ENCODE measurements at places on chromosomes 1 and 21.
A peak's percentile ranks its signal among the peaks of the same experiment; 100 is the strongest.

DNA sequence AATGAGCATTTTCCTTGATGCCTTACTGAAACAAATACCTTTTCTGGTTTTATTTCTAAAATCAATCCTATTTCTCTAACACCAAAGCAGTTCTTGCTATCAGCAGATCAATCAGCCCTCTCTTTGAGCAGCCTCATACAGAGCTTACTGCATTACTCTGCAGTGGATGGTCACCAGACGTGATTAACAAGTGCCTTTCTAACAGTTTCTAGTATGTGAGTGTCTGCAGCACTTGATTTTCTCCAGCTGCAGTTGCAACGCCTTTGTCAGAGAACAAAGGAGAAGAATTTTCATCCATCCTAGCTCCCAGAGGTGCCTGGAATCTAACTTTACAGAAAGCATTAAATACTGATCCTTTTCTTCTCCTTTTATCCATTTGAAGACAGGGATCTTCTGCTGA is 177.3 kb upstream of the SGIP1 start:
- DNase-seq = no peak

DNA sequence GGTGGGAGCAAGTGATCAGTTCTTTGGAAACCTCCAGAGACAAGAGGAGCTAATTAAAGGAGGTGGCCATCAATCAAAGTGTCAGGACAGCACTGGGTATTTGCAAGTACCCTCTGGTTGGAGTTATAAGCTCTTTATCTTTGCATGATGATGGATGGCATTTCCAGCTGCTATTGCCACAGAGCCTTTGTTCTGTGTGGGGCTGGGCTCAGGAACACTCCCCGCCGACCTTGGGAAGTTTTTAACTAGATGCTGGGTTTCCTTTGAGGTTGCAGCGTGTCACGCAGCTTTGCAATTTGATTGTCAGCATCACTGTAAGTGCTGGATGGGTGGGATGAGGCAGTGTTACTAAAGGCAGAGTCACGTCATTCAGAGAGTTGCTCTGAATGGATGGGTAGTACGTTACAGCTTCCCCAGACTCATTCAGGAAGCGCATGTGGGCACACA is 68.9 kb downstream of the CNIH3 start:
- no peak for DNase-seq

DNA sequence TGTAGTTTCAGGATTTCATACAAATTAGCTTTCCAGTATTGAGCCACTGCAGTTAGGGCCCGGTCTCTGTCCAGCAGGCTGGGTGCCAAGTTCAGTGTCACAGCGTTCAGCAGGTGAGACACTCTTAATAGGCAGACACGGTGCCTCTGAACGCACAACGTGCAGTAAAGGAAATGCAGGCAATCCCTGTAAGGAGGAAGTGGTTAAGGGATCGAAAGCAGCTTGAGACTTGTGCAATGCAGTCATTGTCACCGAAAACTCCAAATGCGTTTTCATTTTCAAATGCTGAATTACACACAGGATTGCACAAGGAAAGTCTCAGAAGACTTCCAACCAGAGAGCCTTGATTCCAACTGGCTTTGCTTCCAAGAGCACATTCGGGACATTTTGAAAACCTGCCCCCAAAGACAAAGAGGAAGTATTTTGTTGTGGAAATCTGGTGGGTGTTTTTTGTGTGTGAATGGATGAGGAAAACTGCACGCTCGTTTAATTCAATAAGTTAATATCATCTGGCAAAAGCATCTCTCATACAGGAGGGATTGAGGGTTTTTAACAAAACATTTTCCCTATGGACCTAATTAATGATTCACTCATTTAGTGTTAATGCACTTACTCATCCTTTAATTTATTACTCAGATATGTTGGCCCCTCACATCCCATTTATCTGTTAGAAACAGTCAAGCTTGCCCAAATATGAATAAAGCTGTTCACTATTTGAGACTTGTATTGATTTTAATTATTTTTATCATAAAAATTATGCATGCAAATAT is 61.6 kb downstream of the PTGS2 start:
- no peak for DNase-seq

DNA sequence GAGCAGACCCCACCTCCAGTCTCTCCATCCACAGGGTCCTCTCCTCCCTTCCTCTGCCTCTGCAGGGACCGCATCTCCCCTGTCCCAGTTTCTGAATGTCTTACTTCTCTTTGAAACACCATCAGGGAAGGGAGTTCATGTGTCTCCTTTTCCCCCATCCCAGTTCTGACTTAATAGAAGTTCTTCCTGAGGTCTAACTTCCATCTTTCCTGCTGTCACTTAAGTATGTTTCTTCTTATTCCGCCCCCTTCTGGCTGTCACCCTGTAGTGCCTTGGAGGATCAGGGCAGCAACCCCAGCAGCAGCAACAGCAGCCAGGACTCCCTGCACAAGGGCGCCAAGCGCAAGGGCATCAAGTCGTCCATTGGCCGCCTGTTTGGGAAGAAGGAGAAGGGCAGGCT is 29.3 kb downstream of the MYOG start:
- no peak for DNase-seq

GRCh38 chr1:4595341-4596225 is 58.8 kb upstream of the AJAP1 start:
- DNase-seq = no peak

- DNase-seq = peak; percentile 21
Measured at GRCh38 chr1:204513117-204513716, 3.0 kb upstream of the MDM4 start.

DNA sequence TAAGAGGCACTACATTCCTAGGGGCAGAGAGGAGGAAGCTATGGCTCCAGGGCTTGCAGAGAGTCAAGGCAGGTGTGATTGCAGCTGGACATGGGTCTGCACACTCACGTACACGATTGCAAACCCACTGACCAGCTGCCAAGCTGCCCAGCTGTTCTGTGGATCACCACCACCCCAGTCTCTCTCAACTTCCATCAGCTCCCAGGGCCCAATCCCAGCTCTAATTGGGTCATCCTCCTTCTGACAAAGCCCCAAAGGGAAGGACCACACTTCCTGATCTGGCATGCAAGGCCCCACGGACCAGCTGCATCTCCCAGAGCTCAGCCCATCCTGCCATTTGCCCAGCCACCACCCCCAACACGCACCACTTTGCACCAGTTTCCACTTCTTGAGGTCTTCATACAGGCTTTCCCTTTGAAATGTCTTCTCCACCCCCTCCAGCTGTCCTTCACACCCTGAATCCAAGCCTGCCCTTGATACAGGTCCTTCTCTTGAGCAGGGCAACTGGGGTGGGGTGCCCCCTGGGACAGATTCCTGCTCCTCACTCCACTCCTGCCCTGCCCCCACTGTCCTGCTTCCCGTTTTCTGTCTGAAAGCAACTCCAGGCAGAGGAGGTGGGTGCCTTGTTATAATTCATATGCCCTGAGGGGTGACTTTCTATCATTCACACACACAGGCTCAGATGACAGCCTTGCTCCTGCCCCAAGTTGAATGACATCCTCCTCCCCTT is 179.4 kb upstream of the EDN2 start:
- DNase-seq = no peak

- no peak for DNase-seq
Measured at GRCh38 chr1:179742717-179743678, at the start of gene FAM163A. Gene FAM163A (plus strand): TSS chr1:179743291. CDS start chr1:179813098, 69,807 bp downstream.

DNA sequence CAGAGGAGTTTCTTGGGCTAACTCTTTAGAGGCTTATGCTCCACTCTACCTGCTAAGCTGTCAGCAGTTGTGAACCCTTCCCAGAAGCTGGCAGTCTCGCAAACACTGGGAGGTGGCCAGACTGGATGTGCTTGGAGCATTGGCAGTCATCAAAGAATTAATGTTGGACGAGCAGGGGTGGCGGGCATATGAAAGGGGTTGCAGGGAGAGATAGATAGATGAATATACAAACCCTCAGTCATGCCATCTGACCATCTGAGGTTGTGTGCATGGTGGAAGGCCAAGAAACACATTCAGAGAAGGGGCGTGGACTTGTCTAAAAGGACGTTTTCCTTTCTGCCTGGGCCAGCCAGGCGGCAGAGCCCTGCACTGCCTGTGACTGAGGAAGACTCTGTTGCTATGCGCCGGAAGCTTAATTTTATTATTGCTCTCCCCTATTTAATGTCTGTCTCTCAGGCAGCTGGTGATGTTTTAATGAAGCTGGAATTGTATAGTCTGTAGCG is 164.4 kb downstream of the PBX1 start:
- DNase-seq = no peak

DNA sequence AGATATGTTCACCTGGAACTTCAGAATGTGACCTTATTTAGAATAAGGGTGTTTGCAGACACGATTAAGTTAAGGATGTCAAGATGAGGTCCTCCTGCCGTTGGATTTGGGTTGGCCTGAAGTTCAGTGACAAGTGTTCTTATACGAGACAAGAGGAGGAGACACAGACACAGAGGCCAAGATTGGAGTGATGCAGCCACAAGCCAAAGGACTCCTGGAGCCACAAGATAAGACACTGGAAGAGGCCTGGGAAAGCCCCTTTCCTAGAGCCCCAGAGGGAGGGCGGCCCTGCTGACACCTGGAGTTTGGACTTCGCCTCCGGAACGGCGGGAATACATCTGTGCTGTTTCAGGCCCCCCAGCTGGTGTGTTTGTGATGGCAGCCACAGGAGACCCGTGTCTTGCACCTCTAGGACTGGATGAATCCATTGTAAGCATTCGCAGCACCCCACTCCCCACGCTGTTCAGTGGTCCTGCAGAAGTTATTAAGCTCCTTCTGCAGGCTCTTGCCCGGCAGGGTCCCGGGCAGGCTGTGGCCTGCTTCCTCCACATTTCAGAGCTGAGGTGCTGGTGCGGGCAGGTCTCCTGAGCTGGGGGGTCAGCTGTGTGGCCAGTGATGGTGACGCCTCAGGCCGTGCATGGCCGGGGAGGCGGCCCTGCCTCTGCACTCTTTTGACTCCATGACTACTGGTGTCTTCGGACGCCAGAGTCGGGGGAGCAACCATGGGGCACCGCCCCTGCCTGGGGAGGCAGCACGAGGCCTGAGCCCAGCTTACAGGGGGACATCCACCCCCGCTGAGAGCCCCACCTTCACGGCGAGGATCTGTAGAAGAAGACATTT is 34.6 kb downstream of the UMODL1 start:
- DNase-seq = no peak

GRCh38 chr1:16342331-16343062 is 9.8 kb downstream of the FBXO42 start:
- no peak for DNase-seq

DNA sequence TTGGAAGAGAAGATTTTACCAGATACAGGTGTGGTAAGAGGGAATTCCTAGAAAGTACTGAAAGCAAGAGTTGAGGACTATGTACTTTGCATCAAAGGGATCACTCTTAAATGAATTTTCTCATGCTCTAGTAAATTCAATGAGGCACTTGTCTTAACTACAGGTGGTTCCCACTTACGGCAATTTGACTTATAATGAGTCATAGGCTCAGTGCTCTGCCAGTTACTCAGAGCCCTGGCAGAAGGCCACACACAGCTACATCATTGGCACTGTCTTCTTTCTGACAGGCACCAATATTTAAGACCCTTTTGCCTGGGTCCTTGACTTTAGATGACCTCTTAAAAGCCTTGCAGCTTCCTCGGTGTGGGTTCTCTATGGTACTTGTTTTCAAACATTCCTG is 15.9 kb upstream of the ADAMTS5 start:
- DNase-seq = no peak

DNA sequence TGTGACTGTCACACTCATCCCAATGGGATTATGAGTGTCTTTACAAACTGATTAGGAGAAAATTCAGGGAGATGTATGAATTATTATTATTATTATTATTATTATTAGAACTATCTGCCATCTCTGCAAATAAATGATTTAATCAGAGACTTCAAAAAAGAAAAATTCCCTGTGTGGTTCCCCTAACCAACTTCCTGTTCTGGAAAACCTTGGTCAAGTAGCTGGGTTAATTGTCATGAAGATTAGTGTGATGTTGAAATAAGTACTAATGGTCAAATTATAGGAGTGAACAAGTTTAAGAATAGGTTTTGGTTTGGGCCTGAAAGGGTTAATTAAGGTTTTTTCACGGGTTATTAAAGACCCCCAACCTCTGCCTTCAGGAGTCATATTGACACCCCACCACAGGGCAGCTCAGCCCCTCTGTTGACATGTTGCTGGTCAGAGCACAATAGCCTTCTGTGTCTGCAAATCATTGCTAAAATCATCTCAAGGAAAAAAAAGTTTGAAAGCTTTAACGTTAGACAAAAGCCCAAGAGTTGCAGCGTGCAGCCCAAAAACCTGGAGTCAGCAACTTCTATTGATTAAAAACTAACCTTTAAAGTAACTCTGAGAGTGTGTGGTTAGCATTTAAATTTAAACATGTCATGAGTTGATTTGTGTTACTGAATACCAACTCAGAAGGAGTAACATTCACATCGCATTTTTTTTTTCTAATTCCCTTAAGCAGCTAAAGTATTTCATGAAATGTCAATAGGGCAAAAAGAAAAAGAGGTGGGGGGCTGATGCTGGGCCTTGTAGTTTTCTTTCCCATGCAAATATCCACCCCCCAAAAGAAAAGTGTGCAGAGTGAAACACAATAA is 272.5 kb downstream of the TM2D1 start:
- DNase-seq = no peak

DNA sequence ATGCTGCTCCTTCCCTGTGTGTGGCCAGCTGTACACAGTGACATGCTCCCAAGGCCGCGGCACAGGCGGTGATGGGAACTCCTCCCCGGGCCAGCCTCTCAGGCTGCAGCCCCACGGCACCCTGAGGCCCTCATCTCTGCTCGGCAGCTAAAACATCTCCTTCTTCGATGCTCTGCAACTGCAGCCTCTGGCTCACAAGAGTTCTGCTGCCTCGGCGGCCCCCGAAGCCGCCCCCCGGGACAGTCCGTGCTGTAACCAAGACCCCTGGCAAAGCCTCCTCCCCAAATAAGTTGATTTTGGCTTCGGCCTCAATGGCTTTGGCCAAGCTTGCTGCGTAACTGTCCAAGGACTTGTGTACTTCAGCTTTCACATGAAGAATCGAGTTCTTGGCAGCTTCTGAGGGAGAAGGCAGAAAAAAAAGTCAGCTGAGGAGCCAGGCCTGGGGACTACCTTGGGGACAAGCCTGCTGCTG is 51.3 kb downstream of the GPR161 start:
- DNase-seq = no peak

GRCh38 chr1:15028102-15028501 is 125.4 kb upstream of the TMEM51 start:
- DNase-seq = no peak

DNA sequence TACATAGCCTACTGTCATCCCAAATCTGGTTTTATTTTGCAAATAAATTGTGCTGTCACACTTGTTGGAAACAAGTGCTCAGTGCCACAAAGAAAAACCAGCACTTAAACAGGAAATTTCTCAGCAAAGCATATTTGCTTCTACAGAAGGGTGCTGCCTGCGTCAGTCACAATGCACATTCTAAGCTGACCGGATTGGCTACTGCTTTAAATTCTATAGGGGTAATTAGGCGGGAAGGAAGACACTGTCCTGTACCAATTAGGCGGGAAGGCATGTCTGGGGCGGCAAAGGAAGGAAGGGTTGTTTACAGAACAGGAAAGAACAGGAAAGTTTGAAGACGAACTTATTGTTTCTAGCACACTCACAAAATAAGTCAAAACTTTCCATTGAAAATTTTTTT is 2.8 kb downstream of the IFI16 start:
- peak; percentile 6 for DNase-seq

DNA sequence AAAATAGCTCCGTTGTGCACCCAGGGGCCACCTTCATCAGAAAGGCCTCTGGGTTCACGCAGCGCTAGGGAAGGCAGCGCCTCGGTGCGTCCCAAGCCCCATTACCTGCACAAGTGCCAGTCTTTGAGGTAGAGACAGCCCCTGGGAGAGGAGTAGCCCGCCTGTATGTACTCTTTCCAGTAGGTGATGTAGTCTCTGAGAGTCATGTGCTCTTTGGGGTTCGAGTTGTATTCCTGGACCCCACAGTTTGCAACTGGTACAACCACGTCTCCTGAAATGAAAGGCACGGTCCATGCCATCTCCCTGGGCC is 601 bp downstream of the JMJD4 start:
- no peak for DNase-seq
